Kidney (tissue), 22 donors: ENCODE measurements at places on chromosomes 2 and 18.
A peak's percentile ranks its signal among the peaks of the same experiment; 100 is the strongest.

- DNase-seq = no peak
These were observed 86.0 kb downstream of the DTNB start for GRCh38 chr2:25587361-25587760.

GRCh38 chr2:25323610-25324189 is 18.0 kb downstream of the DNMT3A start:
- DNase-seq = no peak

DNA sequence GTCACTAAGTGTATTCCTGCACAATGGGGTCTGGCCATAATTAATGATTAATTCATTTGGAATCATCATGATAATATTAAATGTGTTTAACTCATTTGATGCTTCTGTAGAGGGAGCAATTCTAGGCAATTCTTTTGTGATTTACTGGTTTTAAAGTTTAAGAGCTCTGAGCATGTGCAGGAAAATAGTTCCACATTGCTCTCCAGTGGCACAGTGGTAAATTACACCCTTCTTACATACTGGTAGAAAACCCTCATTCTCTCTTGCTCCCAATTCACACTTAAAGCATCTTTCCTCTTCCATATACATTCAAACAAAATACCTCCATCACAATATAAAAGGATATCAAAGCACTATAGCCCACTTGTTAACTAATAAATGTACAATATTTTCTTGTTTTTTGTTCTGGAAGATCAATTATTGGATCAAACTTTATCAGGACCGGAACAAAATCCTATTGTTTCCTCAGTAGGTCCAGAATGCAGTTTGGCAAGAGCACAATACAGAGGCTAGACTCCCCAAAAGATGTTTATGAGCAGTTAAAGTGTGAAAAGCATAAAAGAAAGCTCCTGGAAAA is 844.3 kb downstream of the MBD2 start:
- no peak for DNase-seq

- DNase-seq = no peak
These were observed 157.1 kb downstream of the PRPF40A start for GRCh38 chr2:152560166-152560565.

DNA sequence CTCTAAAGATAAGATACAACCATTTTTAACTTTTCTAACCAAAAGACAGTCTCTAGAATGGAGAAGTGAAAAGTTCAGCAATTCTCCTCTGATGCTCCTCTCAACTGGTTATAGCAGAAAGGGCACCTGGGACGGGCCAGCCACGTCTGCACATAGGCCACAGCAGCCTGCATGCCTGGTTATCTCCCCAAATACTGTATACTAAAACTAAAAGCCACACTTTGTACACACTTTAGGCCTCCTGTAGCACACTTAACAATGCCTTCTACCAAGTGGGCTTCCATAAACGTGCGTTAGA is 179.1 kb downstream of the ANKRD44 start:
- DNase-seq = no peak

DNA sequence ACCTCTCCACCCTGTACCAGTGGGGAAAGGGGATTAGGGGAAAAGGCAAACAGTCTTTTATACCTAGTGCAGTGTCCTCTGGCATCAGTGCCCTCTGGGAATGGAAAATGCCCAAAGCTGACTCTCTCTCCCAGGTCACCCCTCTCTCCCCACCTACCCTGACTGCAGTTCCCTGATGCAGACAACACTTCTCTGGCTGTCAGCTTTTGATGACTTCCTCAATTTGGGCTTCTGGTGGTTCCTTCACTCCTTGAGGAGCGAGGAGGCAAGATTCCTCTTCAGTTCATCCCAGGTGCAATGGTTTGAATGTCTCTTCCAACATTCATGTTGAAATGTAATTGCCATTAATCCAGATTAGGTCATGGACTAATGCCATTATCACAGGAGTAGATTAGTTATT is 19.7 kb upstream of the PPM1B start:
- DNase-seq = no peak

- peak; percentile 48 for DNase-seq
These were observed 43.4 kb downstream of the KIAA1328 start for GRCh38 chr18:36872329-36872728.

DNA sequence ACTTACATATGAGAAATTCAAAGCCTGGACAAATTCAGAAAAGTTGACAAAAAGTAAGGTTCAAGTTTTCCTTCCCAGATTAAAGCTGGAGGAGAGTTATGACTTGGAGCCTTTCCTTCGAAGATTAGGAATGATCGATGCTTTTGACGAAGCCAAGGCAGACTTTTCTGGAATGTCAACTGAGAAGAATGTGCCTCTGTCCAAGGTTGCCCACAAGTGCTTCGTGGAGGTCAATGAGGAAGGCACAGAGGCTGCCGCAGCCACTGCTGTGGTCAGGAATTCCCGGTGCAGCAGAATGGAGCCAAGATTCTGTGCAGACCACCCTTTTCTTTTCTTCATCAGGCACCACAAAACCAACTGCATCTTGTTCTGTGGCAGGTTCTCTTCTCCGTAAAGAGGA is 17.0 kb downstream of the SERPINB8 start:
- no peak for DNase-seq

GRCh38 chr2:100909534-100910081 is 89.7 kb downstream of the NPAS2 start:
- no peak for DNase-seq

GRCh38 chr2:69692424-69692823 is 48.9 kb upstream of the AAK1 start:
- no peak for DNase-seq

GRCh38 chr2:115483666-115484065 is 1041.2 kb downstream of the DPP10 start:
- DNase-seq = peak; percentile 20

DNA sequence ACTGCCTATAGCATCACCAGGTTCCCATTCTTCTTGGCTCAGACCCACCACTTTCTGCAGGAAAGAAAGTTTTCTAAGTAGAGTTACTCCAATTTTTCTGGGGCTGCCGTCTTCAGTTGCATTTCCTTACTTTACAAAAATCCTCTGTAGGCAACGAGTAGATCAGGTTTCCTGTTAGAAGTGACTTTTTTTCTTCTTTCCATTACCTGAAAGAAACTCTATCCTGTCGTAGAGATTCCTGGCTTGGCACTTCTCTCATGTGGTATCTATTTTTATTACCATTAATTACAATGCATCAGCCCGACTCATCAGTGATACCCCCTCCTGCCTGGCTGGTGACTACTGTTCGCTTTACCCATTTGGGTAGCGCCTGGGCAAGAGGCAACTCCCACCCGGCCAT is 5.6 kb upstream of the SIX2 start:
- no peak for DNase-seq

DNA sequence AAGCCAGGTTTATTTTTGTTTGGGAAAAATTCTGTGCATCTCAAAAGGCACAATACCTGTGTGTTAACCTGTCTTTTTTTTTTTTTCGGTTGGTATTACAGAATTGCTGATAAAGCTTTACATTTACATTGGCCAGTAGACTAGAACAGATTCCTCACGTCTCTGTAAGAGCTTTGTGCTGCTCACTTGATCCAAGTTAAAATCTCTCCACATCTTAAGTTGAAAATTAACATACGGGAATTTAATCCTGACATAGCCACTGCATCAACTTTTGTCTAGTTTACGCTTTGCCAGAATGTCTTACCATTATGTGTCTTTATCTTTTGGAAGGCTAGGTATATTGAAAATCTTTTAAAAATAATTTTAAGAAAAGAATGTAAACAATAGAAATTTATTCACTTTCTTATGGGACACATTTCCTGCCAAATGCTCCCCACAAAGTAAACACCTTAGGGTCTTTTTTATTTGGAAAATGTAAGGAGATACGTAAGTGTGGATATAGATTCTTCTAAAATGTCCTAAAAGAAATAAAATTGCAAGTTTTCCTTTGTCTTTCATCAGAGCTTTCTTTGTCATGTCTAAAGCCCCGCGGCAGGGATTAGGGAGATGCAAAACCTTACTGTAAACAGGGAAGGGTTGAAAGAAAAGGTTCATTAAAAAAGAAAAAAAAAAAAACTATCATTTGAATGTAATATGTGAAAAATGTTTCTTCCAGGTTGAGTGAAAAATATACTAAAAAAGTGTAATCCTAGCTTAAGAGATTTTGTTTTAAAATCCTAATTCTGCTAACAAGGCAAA is 912.8 kb downstream of the NRXN1 start:
- no peak for DNase-seq

GRCh38 chr2:235945608-235946140 is 222.5 kb downstream of the GBX2 start:
- DNase-seq = no peak

GRCh38 chr2:205545971-205546816 is 136.1 kb upstream of the NRP2 start:
- DNase-seq = no peak

DNA sequence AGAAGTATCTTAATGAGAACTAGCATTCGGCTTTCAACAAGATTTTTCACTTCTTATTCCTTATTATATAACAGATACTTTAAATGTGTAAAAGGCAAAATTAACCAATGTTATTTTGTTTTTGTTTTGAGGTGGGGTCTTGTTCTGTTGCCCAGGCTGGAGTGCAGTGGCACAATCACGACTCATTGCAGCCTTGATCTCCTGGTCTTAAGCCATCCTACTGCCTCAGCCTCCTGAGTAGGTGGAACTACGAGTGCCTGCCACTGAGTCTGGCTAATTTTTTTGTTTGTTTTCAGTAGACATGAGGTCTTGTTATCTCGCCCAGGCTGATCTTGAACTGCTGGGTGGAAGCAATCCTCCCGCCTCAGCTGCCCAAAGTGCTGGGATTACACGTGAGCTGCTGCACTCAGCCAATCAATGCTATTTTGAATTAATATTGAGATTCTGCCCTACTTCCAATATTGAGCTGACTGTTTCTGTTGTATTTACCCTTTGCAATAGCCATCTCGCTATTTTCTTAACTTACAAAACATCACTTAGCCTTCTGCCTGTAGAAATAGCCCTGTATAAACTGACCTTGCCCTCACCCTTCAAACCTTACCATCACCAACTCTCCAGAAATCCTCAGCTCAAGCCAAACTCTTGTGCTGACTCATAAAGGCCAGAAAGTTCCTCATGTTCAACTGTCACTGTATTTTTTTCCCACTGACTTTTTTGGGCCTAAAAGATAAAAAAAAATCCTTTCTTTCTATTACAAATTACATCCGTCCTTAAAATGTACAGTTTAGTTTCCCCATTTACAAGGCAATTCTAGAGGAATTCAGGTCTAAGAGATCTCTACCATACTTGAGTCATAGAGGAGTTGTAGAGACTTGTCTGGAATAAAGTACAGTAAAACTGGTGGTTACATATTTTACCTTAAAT is 94.3 kb downstream of the OLA1 start:
- no peak for DNase-seq

- DNase-seq = no peak
These were observed 499.7 kb downstream of the BCL11A start for GRCh38 chr2:60053791-60054190.

DNA sequence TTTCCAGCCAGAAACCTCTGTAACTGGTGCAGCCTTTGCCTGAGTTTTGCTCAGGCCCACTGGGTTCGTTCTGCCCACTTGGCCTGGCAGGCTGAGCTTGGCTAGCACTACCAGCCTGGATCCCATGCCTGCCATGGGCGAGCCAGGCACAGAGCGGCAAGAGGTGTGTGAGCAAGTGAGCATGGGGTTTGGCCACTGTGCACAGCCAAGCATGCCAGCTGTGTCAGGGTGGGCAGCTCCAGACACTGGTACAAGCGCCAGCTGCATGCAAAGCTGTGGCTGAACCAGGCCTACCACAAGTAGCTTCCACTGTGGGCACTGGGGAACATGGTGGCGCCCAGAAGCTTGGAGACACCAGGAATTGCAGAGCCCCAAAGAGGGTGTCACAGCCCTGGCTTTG is 56.3 kb upstream of the LDAH start:
- DNase-seq = no peak

DNA sequence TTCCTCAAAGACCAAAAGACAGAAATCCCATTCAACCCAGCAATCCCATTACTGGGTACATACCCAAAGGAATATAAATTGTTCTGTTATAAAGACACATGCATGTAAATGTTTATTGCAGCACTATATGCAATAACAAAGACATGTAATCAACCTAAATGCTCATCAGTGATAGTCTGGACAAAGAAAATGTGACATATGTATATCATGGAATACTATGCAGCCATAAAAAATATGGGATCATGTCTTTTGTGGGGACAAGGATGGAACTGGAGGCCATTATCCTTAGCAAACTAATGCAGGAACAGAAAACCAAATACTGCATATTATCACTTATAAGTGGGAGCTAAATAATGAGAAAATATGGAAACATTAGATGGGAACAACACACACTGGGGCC is 2.7 kb upstream of the HNMT start:
- DNase-seq = no peak

DNA sequence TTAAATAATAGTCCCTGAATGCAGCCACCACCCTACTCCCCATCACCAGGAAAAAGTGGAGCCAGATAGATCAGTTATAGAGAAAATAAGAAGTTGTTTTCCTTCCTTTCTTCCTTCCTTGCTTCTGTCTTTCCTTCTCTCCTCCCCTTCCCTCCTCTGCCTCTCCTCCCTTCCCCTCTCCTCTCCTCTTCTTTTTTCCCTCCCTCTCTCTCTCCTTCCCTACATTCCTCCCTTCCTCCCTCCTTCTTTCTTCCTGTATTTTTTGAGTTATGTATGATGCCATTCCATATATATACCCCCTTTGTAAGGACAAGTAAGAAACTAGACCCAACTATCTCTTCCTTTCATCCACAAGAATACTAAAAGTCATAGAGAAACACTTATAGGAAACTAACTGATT is 265.7 kb downstream of the AGPS start:
- no peak for DNase-seq

DNA sequence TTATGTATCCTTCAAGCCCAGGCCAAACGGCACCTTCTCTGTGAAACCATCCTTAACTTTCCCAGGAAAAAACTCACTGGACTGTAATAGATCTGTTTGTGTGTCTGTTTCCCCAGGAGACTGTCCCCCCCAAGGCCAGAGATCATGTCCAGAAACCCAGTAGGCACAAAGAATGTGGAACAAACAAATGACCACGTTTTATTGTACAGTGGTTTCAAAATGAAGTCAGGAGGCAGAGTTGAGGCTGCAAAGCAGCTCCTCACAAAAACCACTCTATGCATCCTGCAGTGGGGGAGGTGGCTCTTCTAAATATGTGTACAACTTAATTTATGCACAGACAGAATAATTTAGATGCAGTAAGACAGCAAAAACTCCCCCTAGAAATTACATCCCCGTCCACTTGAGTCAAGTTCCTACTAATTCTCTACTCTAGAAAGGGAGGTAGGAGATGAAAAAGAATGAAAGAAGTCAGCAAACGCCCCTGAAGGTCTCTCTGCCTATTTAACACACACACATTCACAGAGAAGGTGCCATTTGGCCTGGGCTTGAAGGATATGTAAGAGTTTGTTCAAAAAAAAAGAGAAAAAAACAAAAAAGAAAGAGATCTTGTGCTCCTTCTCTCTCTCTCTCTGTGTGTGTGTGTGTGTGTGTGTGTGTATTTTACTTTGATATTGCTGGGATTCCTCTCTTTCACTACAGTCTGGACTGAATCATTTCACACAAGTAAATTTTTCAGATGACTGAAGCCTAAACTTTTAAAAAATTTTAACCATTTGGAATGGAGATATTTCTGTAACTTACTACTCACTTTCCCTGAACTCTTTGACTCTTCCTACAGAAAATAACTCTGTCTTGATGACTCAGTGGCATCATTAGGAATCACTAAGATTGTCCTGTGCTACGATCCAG is 19.5 kb downstream of the BCL2 start:
- DNase-seq = no peak

GRCh38 chr18:42187611-42188380 is 232.8 kb downstream of the PIK3C3 start:
- DNase-seq = peak; percentile 36
